ENCODE measurements at places on chromosomes 5 and 9. TPM values are rescaled to one million over a fixed set of nuclear protein-coding genes. Genes with fewer than 3 reads are reported as not detected.

The PCDHGA10 gene
- 15.6 TPM for total RNA-seq

The PCDHGB5 gene
- 23.4 TPM for total RNA-seq

The ADAMTSL1 gene
- 85.3 TPM for total RNA-seq

The SPINK13 gene
- not detected for total RNA-seq

The EGFL7 gene
- total RNA-seq, result 36.1 TPM

The ANKS6 gene
- total RNA-seq, result 17.0 TPM
